ENCODE measurements at places on chromosomes 13 and 19.
A peak's percentile ranks its signal among the peaks of the same experiment; 100 is the strongest.

DNA sequence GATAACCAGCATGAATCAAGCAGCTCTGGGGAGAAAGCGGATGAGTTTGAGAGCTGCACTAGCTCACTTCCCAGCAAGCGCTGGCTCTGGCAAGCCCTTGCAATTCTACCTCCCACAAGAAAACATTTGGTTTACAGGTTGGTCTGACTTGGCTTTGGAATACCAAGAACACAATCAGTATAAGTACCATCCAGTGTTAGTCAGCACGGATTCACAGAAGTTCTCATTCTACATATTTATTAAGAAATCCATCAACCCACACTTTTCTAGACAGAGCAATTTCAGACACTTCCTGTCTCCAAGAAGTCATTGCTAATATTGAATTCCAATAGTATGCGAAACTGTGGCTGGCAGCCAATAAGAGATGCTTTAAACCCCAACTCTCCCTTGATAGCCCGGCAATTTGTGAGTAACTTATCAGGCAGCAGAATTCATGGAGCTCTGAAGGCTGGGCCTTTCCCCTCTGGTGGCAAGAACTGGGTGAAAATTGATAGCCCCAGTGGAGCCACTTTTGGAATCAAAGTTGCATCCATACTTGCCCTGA, 59.4 kb upstream of the WASF3 start:
- DNase-seq: peak; percentile 13

DNA sequence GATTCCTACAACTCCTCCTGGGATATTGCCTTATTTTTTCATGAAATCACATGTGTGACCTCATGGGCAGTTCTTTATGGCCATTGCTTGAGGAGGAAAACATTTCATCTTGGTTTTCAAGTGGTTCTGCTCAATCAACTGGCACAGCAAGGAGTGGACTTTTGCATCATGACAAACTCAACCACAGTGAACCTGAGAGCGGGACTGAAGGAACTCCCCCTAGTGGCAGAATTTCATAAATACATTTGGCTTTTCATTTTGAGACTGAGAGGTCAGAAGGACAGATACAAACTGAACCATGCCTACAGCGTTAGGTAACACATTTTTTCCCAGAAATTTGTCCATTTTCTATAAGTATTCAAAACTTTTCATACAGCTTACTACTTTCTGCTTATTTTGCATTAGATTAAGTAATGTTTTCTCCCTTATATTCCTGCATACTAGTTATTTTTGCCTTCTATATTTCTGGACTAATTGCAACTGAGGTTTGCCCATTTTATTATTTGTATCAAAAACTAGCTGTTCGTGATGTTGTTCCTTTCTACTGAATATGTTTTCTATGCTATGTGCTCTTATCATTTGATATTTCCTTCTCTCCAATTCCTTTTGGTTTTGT, 13.4 kb upstream of the SIGLEC12 start:
- DNase-seq: peak; percentile 61

GRCh38 chr19:48325265-48325910, at the start of gene EMP3:
Gene EMP3, plus strand, starts transcription at chr19:48325552. Its CDS starts 1,293 bp downstream, at chr19:48326845.
- DNase-seq: peak; percentile 86

DNA sequence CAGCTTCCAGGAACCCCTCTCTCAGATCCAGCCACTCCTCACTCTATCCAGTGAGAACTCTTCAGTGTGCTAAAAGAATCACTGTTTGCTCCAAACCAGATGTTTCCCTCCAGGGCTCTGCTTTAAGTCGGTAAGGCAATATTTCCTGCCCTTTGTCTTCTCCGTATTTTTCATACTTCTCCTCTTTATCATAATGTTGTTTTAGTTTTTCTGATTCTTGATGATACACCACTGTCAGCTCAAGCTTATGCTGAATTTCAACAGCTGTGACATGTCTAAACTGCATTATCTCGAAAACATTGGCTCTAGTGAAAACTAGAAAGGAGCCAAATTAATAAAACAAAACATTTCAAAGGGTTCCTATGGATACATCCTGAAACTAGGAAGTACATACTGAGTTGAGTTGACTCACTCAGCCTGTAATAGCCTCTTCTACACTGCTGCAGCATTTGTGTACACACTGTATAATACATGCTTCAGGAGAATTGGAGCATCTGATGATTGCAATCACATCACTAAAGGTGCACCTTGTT, 39.8 kb downstream of the GPR180 start:
- DNase-seq: no peak

GRCh38 chr19:55990831-55991230, 4.3 kb downstream of the NLRP5 start:
- DNase-seq: no peak

DNA sequence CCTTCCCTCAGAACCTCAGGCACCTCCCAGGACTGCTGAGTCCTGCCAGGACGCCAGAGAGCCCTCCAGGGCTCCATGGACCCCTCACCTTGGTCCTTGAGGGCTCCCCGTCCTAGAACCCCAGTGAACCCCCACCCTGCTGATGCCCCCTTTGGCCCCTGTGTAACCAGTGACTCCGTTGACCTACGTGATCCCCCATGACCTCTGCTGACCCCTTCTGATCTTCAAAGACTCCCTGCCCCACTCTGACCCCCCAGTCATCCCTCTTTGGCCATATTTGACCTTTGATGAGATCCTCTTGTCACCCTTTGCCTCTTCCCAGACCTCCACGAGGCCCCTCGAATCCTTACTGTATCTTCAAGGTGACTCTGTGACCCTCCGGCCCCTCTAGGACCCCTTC, 91.3 kb downstream of the MAP4K1 start:
- DNase-seq: no peak

GRCh38 chr13:41756198-41756880, 204.6 kb downstream of the VWA8 start:
- no peak for DNase-seq

- DNase-seq: no peak
Observed at GRCh38 chr19:9324584-9324962, 594 bp downstream of the ZNF559 start.

- DNase-seq: peak; percentile 80
Observed at GRCh38 chr13:53191091-53191490, 162.5 kb downstream of the OLFM4 start.

Measured in urothelium cell line (cell line).